ENCODE measurements at places on chromosomes 6 and 20.

DNA sequence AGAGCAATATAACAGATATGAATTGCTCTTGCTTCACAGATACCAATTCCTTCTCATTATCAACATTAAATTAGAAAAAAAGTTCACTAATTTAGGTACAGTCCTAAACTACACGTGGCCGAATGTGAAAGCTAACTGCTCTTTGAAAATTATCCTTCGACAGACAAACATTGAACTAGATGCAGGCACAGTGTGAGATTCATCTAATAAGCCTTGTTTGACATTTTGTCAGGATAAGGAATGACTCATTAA is 1.1 kb downstream of the FAM184A start:
- DNase-seq: no peak

DNA sequence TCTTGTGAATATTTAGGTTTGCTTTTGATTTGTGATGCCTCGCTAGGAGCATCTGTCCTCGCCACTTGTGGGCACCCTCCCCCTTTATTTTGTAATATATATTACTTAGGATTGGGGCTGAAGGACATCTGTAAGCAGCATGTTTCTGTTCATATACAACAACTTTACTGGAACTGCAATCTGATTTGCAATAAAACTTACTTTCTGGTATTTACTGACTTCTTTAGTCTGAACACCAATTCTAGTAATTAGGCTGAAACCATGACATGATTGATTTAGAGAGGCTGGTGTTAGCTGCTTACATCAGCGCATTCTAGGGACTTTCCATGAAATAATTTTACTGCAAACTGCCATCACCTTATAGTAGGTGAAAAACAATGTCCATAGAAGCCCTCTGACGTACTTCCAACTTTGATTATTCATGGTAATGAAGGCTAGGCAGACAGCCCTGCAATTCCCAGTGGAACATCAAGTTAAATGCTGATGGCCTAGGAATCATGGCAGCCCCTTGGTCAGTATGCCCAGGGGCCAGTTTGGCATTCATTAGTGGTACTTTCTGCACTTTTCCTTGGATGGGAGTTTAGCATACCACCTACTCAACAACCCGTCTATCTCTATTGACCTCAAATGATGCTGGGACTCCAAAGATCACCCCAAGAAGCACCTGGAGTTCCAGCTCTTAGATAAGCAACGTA is 132.9 kb upstream of the MCHR2 start:
- no peak for DNase-seq

DNA sequence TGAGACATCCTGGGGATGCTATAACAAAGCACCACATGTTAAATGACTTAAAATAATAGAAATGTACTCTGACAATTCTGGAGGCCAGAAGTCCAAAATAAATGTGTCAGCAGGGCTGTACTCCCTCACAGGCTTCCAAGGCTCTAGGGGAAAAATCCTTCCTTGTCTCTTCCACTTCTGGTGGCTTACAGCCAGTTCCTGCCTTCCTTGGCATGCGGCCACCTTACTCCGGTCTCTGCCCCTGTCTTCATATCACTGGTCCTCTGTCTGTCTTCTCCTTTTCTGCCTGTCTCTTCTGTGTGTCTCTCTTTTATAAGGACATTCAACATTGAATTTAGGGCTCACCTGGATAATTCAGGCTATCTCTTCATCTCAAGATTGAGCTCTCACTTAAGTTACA is 155.3 kb upstream of the SYNCRIP start:
- DNase-seq: no peak

DNA sequence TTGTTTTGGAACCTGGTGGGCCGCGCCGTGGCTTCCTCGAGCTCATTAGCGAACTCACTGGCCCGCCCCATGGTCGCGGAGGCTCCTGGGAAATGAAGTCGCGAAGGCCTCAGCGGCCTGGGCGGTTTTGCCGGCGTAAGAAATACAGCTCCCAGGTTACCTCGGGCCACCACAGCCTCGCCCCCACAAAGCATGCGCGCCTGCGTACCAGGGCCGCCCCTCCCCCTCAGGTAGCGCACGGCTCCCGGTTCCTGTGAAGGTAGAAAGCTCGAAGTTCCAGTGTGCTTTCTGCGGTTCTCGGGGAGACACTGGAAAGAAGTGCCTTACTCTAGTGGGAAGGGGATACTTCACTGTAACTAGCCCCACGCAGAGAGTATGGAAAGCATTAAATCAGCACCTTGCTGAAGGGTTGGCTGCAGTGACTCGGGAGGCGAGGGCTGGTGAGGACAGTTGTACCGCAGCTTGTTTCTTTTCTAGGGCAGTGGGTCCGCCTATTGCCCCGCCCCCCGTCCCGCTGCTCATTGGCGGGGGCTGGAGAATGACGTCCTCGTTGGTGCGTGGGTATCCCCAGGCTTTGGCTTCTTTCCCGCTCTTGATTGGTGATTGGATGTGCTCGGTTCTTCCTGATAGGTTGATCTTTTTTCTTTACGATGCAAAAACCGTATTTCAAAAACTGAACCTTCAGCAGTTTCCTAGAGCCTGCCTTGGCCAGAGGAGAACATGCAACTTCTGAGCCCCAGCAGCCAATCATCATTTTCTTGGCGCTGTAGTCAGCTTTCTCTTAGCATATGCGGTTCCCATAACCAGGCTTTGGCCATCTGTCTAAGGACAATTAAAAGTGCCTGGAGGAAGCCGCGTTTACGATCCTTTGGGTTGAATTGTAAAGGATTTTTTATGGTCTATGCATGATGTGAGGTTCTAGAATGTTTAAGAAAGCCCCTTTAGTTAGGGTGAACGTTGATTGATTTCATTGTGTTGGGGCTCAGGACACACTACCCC is at the start of gene CDK19:
Gene CDK19, minus strand, starts transcription at position 59 of the 999 bp plus-strand sequence. CDS start 333 bp downstream, outside the sequence.
- DNase-seq: peak; percentile 96

GRCh38 chr6:23783901-23784300 is 342.1 kb upstream of the NRSN1 start:
- no peak for DNase-seq

DNA sequence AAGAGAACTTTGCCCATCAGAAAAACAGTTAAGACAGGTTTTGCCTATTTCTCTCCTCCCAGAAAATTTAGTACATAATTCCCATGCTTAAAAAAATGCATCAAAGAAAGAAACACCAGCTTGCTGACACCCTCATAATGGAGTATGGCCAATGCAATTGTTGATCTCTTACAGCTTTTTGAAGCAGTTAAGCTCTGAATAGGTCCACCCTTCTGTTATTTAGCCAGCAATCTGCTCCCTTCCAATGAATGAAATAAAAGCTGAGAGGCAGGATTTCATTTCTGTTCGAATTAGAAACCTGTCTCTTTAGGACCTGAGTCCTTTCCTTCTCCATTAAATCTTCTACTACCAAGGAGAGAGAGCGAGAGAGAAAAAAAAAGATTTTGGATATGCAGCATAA is 288.7 kb downstream of the RNF144B start:
- DNase-seq: no peak

DNA sequence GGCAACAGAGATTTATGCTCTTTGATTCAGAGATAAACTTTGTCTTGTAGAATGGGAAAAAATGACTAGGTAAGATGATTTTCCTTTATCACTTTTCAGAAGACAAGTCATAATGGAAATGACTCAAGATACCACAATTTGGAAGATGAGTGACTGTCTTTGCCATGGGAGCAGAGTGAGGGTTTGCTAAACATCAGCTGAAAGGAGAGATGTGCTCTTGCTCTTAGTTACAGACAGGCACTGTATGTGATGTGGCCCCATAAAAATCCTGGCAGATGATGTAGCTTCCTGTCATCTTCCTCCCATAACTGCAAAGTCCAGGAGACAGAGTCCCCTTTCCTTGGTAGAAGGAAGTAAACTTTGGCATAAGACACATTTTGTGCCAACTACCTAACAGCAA is 47.6 kb downstream of the BACH2 start:
- no peak for DNase-seq

GRCh38 chr6:105824732-105825131 is 261.4 kb upstream of the PRDM1 start:
- DNase-seq: no peak

DNA sequence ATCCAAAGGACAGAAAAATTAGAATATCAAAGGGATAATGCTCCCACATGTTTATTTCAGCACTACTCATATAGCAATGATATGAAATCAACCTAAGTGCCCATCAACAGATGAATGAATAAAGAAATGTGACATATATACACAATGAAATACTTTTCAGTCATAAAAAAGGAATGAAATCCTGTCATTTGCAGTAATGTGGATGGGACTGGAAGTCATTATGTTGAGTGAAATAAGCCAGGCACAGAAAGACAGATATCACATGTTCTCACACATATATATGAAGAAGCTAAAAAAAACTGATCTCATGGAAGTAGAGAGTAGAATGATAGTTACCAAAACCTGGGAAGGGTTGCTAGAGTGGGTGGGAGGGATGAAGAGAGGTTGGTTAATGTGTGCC is 135.7 kb downstream of the IBTK start:
- no peak for DNase-seq

- DNase-seq: no peak
These were observed 24.5 kb upstream of the SMOC2 start for GRCh38 chr6:168416531-168416930.

GRCh38 chr6:85911067-85911466 is 268.4 kb upstream of the SYNCRIP start:
- no peak for DNase-seq

GRCh38 chr20:2729791-2730190 is 37.2 kb downstream of the EBF4 start:
- DNase-seq: no peak

DNA sequence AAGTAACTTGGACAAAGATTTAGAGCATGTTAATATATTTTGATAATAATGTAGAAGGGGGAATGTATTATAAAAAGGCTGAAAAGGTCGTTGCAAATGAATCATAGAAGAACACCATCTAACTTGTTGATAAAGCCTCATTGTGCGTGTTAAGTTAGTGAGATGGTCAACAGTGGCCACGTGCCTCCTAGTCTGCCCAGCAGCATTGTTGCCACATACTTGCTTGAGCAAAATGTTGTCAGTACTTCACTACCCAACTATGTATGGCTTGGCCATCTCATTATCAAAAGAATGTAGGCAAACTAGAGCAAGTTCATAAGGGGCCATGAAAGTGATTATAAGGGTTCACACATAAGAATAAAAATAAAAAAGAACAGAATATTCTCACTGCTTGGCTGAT is 84.6 kb downstream of the PHACTR1 start:
- no peak for DNase-seq

- DNase-seq: no peak
These were observed 37.7 kb downstream of the KCNQ2 start for GRCh38 chr20:63434599-63435378.

GRCh38 chr6:31614684-31615578 is at the start of gene AIF1:
Gene AIF1, plus strand, starts transcription at chr6:31615234. Its CDS starts 96 bp downstream, at chr6:31615330.
- no peak for DNase-seq

DNA sequence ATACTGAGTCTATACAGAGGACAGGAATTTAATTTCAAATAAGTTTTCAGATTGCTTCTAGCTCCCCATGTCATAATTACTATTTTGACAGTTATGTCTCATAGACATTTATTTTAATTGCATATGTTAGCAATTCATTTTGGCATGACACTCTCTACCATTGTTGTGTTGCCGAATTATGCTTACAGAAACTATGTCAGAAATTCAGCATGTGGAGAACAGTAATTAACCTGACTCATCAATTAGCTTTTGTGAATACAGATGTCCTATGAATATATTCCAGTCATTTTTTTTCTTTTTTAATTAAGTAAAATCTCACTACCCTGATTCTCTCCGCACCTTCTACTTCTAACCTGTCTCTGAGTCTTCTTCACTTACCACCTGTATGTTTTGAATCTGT is 105.1 kb downstream of the NKAIN2 start:
- DNase-seq: no peak

- no peak for DNase-seq
These were observed 9.8 kb upstream of the ZFP64 start for GRCh38 chr20:52201395-52201794.

- no peak for DNase-seq
These were observed 142.0 kb downstream of the DLL1 start for GRCh38 chr6:170148709-170149470.

- DNase-seq: no peak
These were observed 106.4 kb upstream of the CEP162 start for GRCh38 chr6:84333842-84334241.

- no peak for DNase-seq
These were observed 6.3 kb upstream of the TBC1D22B start for GRCh38 chr6:37251211-37251780.

DNA sequence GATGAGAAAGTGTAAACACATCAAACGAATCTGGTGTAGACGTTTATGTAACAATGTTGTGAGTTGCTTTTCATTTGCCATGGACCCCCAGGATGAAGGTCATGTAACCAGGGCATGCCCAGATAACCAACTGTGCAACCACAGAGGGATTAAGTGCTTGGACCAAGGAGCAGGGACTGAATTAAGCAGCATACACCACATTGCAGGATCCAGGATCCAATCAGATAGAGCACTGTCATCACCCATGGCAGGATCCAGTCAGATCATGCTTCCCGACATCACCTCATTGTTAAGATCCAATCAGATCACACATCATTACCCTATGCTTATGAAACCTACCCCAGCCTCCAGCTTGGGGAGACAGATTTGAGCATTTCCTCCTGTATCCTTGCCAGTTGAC is 74.3 kb upstream of the RCAN2 start:
- no peak for DNase-seq

- no peak for DNase-seq
These were observed 7.4 kb downstream of the ASXL1 start for GRCh38 chr20:32365564-32365963.

- DNase-seq: no peak
These were observed 25.6 kb upstream of the FOXC1 start for GRCh38 chr6:1584146-1584545.

DNA sequence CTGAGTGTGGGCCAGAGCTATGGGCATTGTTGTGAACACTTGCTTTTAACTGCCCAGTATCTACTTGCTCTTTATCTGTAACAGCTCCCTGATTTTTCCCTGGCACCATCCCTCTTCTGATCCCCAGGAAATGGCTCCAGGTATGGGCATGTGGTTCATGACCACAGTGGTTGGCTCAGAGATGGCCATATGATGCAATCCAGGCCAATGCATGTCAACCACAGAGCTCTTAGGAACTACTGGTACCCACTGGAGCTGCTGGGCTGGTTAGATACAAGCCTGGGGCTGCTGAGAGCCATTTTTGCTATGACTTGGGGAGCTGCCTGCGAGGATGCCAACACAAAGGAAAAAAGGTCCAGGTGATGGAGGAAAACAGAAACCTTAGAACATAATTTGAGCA is 55.6 kb downstream of the KCNB1 start:
- DNase-seq: no peak

DNA sequence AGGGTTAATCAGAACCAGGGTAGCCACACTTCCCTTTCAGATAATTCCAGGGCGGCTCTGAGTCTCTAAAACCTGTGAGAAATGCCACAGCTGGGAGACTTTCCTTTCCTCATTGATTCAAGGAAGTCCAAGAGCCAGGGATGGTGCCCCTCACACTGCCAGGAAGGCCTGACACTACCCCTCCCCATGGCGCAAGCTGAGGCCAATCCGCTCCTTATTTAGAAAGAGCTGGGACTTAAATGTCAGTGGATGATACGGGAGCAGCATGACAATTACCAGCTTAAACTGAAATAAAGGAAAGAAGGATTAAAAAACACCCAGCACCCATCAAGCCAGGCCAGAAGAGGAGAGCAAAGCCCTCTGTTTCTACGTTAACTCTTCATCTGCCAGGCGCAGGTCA is 244.4 kb downstream of the LRFN2 start:
- DNase-seq: no peak
